ENCODE measurements at places on chromosomes 3 and 15.
A peak's percentile ranks its signal among the peaks of the same experiment; 100 is the strongest.

GRCh38 chr3:156543043-156543555 is 11.8 kb downstream of the SSR3 start:
- DNase-seq, result no peak

GRCh38 chr3:84074767-84075166 is 884.0 kb upstream of the CADM2 start:
- no peak for DNase-seq

- peak; percentile 83 for DNase-seq
Observed at GRCh38 chr15:90872486-90873184, 4.2 kb downstream of the FURIN start.

- no peak for DNase-seq
Observed at GRCh38 chr15:91067036-91067435, 33.0 kb upstream of the SV2B start.

DNA sequence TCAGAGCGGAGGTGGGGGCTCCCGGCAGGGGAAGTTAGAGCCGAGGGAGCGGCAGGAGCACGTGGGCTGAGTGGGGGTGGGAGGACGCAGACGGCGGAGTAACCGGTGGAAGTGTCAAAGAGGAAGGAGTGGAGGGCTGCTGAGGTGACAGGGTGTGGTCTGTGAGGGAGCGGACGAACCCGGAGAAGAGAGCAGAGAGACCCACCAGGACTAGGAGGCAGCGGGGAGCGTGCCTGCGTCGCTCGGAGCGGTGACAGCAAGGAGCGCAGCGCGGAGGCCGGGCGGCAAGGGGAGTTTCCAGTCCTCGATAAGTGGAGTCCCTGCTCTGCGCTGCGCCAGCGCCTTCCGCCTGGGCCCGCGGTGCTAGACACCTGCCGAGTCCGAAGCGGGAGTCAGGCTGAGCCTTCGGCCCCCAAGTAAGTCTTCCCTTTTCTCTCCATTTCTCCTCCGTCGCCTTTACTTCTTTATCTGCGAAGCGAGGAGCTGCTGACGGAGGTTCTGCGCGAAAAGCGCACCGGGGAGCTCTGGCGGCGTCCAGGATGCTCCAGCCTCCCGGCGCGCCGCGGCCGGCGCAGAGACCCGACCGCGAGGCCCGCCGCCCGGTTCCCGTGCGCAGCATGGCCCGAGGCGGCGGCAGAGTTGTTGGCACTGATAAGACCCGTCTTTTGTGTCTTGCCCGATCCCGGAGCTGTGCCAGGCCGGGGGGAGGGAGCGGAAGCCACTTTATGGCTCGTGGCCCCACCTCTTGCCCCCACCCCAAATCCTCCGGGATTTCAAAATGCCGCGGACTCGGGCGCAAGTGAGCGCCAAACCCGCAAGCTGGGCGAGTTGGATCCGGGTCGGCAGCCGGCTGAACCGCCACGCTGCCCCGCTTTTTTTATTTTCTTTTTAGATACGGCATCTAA is 533.0 kb upstream of the SEMA6D start:
- peak; percentile 42 for DNase-seq

DNA sequence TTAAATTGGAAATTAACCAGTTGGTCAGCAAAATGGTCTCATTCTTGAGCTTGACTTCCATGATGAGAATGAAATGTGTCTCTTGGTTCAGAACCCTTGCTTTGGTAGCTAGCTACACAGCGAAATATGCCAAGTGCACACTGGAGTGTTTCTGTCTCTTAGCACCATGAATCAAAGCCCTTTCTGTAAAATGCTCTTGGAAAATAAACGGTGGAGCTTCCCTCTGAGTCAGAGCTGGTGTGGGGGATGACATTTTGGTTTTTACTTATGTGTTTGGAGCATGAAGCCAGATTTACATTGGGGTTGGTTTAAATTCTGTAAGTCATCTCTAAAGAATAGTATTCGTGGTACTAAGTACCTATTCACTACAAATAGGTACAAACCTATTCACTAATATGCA is 85.1 kb upstream of the NANOGP8 start:
- peak; percentile 11 for DNase-seq

GRCh38 chr15:31469786-31470525 is 143.3 kb downstream of the KLF13 start:
- DNase-seq, result no peak

- no peak for DNase-seq
Observed at GRCh38 chr15:85178308-85178707, 196.7 kb downstream of the PDE8A start.

DNA sequence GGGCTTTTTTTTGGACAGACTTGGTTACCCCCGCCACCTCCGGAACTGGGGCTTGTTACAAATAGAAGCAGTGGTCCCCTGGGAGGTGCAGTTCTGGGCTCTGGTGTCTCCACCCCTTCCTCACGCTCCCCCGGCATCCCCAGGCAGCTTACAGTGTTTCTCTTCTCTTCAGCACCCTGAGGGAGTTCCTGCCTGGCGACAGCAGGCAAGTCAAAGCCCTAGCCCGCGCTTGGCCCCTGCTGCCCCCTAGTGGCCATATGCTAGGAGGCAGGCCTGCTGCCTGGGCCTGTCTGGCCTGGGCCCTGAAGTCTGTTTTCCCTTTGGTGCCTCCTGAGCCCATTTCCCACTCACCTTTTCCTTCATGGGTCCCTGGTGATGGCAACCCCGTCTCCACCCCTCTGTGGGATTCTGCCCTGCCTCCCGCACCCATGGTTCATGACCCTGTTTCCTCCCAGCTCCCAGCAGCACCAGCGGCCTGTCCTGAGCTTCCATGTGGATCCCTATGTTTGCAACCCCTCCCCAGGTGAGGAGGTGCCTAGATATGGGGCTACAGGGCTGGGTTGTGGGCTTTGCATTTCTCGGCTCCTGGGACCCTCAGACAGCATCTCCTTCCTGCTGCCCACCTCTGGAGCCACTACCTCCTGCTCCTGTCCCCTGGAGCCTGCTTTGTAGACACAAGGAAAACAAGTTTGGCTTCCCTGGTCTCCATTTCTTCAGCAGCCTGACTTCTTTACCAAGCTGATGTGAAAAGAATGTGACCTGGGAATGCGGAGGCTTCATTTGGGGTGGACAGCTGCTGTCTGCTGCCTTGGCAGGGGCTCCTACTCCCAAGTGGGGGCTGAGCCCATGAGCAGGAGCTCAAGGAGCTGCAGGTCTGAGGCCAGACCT is 2.2 kb downstream of the SNX22 start:
- peak; percentile 96 for DNase-seq

GRCh38 chr3:112539825-112540650 is 21.7 kb downstream of the ATG3 start:
- DNase-seq, result no peak

DNA sequence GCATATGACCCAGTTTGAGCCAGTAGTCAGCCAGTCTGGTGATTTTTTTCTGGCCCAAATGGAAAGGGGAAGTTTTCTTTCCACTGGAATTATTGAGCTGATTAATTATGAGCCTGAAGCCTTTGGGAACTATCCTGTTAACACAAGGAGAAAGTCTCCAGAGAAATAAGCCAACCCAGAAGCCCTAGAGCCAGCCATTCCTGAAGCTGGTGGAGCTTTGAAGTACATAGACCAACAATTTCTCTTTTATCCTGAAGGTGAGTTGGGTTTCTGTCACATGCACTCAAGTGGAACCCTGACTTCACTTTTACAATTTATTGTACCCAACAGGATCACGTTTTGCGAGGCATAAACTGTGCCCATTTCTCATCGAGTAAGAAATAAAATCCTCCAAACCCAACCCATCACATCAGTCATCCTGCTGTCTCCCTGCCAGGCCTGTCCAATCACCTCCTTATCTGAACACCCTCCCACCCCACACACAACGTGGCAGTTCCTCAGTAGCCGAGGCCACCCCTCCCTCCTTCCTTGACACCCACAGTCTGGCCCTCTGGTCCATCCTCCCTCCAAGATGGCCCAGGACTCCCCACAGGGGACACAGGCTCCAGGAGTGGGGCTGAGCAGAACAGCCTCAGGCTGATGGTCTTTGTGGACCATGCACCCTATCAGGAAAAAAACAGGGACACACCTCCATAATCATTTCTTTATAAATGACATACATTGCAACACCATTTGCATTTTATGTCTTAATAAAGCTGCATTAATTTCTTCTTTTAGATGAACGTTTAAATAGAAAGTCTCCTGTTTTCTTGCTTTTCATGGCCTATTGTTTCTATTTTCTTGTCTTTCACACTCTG is 55.7 kb upstream of the GATA2 start:
- DNase-seq, result peak; percentile 5

DNA sequence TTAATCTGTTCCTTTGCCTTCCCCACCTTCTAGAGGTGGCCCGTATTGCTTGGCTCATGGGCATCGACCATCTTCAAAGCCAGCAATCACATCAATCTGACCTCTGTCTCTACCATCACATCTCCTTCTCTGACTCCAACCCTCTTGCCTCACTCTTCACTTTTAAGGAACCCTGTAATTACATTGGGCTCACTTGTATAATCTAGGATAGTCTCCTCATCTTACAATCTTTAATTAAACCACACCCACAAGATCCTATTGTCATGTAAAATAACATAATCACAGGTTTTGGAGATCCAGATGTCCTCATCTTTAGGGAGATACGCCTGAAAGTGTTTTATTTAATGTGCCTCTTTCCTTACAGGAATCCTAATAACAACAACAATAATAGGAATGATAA is 234.5 kb downstream of the ERC2 start:
- no peak for DNase-seq

- DNase-seq, result no peak
Observed at GRCh38 chr3:192063570-192063969, 602.6 kb downstream of the PYDC2 start.

DNA sequence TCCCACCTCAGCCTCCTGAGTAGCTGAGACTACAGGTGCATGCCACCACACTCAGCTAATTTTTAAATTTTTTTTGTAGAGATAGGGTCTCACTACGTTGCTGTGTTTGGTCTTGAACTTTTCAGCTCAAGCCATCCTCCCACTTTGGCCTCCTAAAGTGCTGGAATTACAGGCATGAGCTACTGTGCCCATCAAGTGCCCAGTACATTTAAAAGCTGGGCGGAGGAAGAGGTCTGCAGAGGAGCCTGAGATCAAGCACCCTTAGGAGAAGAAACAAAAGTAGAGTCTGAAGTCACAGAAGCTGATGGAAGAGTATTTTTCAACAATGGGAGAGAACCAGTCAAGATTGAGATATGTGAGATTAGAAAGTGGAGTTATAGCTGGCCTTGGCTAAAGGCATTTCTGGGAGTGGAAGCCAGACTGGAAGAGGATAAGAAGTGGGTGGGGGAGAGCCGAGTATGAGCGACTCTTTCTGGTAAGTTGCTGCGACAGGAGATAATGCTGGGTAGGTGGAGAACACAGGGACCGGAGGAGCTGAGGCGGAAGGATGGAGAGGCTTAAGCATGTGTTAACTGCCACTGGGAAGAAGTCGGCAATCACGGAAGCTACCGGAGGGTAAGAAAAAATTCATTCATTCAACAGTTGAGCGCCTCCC is 782 bp upstream of the IREB2 start:
- peak; percentile 30 for DNase-seq

DNA sequence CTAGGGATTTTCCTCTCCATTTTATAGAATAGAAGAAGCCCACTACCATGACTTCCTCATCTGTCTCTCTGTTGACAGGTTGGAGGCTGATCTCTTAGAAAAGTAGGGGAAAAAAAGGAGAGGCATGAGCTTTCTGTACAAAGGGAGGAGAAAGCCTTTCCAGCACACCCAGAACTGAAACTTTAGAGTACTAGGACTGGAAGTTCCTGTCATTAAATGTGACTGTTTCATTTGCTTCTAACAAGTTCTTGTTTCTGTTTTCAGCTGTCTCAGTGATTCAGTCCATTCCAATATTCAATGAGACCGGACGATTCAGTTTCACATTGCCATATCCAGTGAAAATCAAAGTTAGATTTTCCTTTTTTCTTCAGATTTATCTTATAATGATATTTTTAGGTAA is 39.0 kb downstream of the INTS14 start:
- DNase-seq, result no peak

GRCh38 chr15:69897061-69897460 is 200.7 kb downstream of the TLE3 start:
- no peak for DNase-seq

DNA sequence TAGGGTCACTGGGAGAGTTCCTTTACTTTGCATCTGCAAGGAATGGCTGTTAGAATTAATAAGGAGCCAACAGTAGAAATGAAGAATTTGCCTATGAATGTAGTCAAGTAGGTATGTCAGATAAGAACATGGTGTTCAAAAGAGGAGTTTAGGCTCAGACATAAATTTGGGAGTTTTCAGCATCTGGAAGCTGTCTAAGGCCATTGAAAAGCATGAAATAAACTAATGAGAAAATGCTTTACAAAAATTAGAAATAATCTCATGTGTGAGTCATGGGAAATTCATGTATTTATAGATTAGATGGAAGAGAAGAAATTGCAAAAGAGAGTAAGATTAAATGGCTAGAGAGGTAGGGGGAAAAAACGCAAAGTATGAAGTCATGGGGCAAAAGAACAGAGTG is 201.9 kb downstream of the DIPK2A start:
- no peak for DNase-seq

DNA sequence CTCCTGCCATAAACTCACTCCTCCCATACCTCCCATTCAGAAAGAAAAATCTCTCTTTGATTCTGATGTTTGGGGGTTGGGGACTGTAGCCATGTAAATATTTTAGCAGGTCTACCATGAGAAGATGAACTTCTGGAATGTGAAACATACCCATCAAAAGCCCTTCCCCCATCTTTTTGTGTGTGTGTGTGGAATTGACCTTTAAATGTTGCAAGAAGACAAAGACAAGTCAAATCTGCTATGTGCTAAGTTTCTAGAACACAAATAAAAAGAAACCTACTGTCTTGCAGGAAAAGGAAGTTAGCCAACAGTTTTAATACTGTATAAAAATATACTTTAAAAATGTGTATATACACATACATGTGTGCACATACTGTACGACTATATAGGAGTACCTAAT is 29.7 kb upstream of the USP50 start:
- no peak for DNase-seq

GRCh38 chr15:101206176-101206591 is 45.7 kb downstream of the CHSY1 start:
- DNase-seq, result peak; percentile 47

DNA sequence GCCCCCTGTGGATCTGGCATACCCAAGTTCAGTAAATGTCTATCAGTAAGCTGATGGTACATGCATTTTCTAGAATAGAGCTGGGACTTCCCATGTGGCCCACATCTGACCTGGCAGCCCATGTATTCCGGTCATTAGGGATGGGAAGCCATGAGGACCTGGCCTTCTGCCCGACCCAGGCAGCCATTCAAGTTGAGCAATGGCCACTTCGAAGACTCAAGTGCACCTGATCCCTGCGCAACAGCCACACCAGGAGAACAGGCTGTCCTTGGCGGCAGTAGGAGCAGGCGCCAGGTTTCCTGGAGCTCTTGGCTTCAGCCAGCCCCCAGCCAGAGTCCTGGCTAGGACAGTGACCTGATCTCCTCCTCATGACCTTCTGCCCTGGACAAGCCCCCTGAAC is 14.6 kb downstream of the HEMK1 start:
- no peak for DNase-seq

Data from AG08396 (cell line).